ENCODE measurements at places on chromosomes 13 and 19. TPM values are rescaled to one million over a fixed set of nuclear protein-coding genes. Genes with fewer than 3 reads are reported as not detected.
A peak's percentile ranks its signal among the peaks of the same experiment; 100 is the strongest.

DNA sequence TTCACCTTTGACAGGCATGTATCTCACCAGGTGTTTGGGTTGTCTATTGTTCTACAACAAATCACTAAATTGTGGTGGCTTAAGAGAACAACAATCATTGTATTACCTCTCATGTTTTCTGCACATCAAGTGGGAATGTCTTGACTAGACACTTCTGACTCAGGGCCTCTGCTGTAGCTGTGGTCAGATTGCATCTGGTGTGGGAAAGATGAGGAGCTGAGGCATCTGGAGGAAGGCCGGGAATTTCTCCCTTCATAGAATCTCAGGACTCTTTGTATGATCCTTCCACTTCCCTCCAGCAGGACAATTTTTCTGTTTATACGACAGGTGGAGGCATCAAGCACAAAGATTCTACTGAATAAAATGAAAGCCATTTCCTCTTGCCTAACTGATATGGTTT lies 511.8 kb upstream of the NBEA start:
- H3K36me3 ChIP-seq, result no peaks in the 10 kb centered on the region
- peaks cover 6% of the 10 kb centered on the region for H3K4me1 ChIP-seq
- no peak overlapping the region for H3K4me3 ChIP-seq
- DNase-seq, result no peak
- H3K27me3 ChIP-seq, result no peaks in the 10 kb centered on the region
- H3K27ac ChIP-seq, result no peak overlapping the region

- no peaks in the 10 kb centered on the region for H3K36me3 ChIP-seq
- H3K4me3 ChIP-seq, result no peak overlapping the region
- H3K27me3 ChIP-seq, result no peaks in the 10 kb centered on the region
- no peak overlapping the region for H3K27ac ChIP-seq
- no peak for DNase-seq
These were observed 74.3 kb upstream of the UBL3 start for GRCh38 chr13:29924482-29925350.

GRCh38 chr13:79401259-79402070 lies 4.6 kb downstream of the RBM26 start:
- no peaks in the 10 kb centered on the region for H3K36me3 ChIP-seq
- no peak overlapping the region for H3K27ac ChIP-seq
- no peaks in the 10 kb centered on the region for H3K27me3 ChIP-seq

DNA sequence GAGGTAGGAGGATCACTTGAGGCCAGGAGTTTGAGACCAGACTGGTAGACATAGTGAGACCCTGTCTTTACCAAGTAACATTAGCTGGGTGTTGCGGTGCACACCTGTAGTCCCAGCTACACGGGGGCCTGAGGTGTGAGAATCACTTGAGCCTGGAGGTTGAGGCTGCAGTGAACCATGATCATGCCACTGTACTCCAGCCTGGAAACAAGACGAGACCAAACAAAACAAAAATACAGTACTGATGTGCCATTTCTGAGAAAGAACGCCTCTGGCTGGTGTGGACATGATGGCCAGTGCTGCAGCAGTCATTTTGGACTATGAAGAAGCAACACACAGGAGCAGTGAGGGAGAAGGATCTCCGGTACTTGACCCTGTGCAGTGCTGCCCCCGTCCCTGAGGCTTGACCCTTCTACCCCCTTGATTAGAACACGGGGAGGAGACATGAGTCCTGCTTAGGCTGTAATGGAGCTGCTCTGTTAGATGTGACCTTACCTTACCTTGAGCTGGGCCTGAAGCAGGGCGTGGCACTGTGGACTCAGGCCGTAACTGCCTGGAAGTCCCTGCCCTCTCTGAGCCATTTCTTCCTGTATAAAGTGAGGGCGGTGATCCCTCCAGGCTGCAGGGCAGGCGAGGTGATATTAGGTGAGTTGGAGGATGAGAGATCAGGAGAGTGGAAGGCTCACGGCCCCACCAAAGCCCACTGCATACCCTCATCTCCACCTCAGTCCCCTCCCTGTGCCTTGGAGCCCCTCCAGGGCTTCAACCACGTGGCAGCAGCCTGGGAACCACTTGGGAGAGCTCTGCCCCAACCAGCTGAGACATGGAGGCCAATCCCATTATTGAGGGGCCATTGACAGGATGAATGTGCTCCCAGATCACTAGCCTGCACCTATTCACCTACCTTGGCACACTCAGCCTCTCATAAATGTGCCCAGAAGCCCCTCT lies 5.9 kb downstream of the RPL18A start:
- H3K36me3 ChIP-seq, result peaks cover 31% of the 10 kb centered on the region
- H3K4me3 ChIP-seq, result no peak overlapping the region
- peaks cover 21% of the 10 kb centered on the region for H3K4me1 ChIP-seq
- H3K27me3 ChIP-seq, result peaks cover 11% of the 10 kb centered on the region

GRCh38 chr19:29532097-29532496 lies 6.3 kb downstream of the VSTM2B start:
- no peak overlapping the region for H3K27ac ChIP-seq
- peaks cover 12% of the 10 kb centered on the region for H3K4me1 ChIP-seq
- peaks cover 50% of the 10 kb centered on the region for H3K27me3 ChIP-seq
- H3K36me3 ChIP-seq, result no peaks in the 10 kb centered on the region
- DNase-seq, result peak; percentile 56
- no peak overlapping the region for H3K4me3 ChIP-seq

DNA sequence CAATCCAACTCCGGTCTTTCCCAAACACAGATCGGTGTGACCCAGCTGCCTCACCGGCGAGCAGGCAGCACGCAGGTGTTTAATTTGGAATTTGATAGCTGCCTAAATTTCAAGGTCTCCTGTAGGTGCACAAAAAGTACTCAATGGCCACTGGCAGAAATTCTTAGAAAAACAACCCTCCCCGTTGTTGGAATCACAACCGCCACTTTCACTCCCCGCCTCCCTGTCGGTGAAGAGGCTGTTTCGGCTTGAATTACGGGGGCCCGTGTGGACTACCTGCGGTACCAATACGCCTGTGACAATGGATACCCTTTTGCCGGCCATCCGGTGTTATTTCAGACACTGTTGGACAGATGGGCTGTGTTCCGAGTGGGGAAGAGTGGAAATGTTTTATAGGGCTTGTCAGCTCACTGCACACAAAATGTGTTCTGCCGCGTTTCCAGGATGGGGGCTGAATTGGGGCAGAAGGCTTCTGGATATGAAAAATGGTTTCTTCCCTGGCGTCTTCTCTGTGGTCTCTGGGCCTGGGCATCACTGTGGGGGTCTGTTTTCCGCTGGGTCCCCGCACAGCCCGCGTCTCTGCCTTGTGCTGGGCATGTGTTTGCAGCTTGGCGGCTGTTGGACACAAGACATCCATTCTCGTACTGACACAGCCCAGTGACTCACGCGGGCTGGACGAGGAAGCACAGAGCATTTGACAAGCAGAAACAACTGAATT lies 45.4 kb downstream of the ZIC5 start:
- DNase-seq, result no peak
- no peak overlapping the region for H3K4me3 ChIP-seq
- H3K27ac ChIP-seq, result no peak overlapping the region

- H3K27ac ChIP-seq, result no peak overlapping the region
- H3K36me3 ChIP-seq, result no peaks in the 10 kb centered on the region
- no peaks in the 10 kb centered on the region for H3K27me3 ChIP-seq
These were observed 17.0 kb upstream of the ZNF460 start for GRCh38 chr19:57263244-57263741.

- H3K36me3 ChIP-seq, result no peaks in the 10 kb centered on the region
- no peaks in the 10 kb centered on the region for H3K4me1 ChIP-seq
- H3K27ac ChIP-seq, result no peak overlapping the region
These were observed 10.8 kb upstream of the MISP start for GRCh38 chr19:739998-740715.

- no peak overlapping the region for H3K4me3 ChIP-seq
- H3K4me1 ChIP-seq, result no peaks in the 10 kb centered on the region
- no peaks in the 10 kb centered on the region for H3K36me3 ChIP-seq
- no peak for DNase-seq
- H3K27me3 ChIP-seq, result no peaks in the 10 kb centered on the region
- H3K27ac ChIP-seq, result no peak overlapping the region
These were observed 30.1 kb upstream of the METTL21C start for GRCh38 chr13:102724923-102725322.

GRCh38 chr19:18274219-18274780 lies at the start of gene IQCN:
IQCN (minus strand) TSS chr19:18274452; CDS start chr19:18269478, 4,974 bp downstream.
- 0 out of 2 replicates have a peak within 1 kb of the TSS, but pooled peaks have one; percentile 63 for H3K27ac ChIP-seq
- H3K36me3 ChIP-seq, result peaks cover 5% of the 10 kb centered on the region
- H3K4me3 ChIP-seq, result no peak within 1 kb of the TSS
- peak; percentile 74 for DNase-seq
- peaks cover 22% of the 10 kb centered on the region for H3K4me1 ChIP-seq
- no peaks in the 10 kb centered on the region for H3K27me3 ChIP-seq

DNA sequence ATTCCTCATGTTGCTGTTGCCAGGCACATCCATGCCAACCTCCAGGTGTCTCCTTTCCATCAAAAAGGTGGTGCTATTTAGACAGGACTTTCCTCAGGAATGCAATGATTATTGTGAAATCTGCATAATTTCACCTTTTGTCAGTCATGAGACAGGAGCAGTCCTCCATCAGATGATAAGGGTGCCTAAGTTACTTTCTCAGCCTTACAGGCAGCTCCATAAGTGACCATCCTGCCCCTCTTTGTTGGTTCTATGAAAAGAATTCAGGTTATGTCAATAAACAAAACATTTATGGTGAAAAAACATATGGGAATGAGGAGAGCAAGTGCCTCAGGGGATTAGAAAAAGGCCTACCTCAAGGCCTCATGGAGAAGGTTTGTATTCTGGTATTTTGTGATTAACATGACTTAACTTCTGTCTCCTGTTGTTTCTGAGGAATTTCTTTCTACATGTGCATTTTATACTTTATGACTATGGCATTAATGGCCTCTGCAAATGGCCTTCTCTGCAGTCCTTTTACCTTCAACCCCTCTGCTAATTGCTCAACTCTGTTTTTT lies 110.3 kb upstream of the DIAPH3 start:
- H3K4me3 ChIP-seq, result no peak overlapping the region
- no peaks in the 10 kb centered on the region for H3K27me3 ChIP-seq

GRCh38 chr13:77492982-77493381 lies 42.5 kb upstream of the SCEL start:
- H3K27me3 ChIP-seq, result no peaks in the 10 kb centered on the region
- no peak for DNase-seq
- no peaks in the 10 kb centered on the region for H3K4me1 ChIP-seq
- H3K27ac ChIP-seq, result no peak overlapping the region

- no peaks in the 10 kb centered on the region for H3K36me3 ChIP-seq
- peaks cover 18% of the 10 kb centered on the region for H3K4me1 ChIP-seq
- no peak overlapping the region for H3K27ac ChIP-seq
- peaks cover 88% of the 10 kb centered on the region for H3K27me3 ChIP-seq
These were observed 40.3 kb downstream of the DEDD2 start for GRCh38 chr19:42176990-42177685.

DNA sequence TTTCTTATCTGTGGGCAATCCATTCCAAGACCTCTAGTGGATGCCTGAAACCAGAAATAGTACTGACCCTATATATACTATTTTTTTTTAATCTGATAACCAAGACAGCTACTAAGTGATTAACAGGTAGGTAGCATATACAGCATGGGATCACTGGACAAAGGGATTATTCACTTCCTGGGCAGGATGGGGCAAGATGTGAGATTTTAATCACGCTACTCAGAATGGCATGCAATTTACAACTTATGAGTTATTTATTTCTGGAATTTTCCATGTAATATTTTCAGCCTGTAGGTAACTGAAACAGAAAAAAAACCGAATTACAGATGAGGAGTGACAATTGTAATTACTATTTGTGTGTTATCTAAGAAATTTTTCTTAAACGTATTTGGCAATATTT lies 41.2 kb downstream of the ZIC2 start:
- no peaks in the 10 kb centered on the region for H3K4me1 ChIP-seq
- DNase-seq, result no peak
- no peaks in the 10 kb centered on the region for H3K36me3 ChIP-seq
- H3K4me3 ChIP-seq, result no peak overlapping the region
- no peak overlapping the region for H3K27ac ChIP-seq

Gene C5AR2
- total RNA-seq, result not detected

Gene MFSD12
- 75.5 TPM for total RNA-seq

Gene GJA3
- total RNA-seq, result 0.17 TPM

Gene NLRP4
- total RNA-seq, result 0.19 TPM

Measured in GM23338 (cell line).